ENCODE measurements at places on chromosomes 6 and 20. TPM values are rescaled to one million over a fixed set of nuclear protein-coding genes. Genes with fewer than 3 reads are reported as not detected.

PNPLA1 gene
- 0.13 TPM for total RNA-seq

DNA sequence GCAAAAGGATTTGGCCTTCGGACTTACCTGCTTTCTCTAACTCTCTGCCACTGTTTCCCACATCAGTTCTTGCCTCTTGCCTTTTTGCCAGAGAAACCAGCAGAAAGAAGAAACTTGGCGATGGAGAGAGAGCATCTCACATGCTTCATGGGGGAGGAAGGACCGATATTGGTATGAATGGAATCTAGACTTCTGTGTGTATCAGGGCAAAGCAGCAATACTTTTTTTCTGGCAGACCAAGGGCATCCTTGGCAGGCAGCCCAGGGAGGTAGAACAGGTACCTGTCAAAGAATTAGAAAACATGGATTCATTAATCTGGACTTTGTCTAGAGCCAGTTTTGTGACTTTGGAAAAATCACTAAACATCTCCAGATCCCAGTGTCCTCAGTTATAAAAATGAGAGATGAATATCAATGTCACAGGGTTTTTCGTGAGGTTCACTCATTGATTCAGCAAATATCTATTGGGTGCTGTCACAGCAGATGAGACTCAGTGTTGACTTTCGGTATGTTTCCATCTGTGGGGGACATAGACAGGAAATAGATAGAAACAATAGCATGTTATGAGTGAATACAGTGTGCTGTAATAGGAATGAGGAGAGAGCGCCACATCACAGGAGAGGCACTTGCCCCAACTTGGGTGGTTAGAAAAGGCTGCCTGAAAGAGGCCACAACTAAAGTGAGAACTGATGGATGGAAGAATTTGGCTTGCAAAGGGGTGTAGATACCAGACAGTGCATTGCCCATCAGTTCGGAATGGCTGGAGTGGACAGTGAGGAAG, 114.1 kb downstream of the CD83 start:
- H3K36me3 ChIP-seq = no peaks in the 10 kb centered on the region
- no peak overlapping the region for H3K27ac ChIP-seq
- no peak overlapping the region for H3K4me3 ChIP-seq
- no peaks in the 10 kb centered on the region for H3K27me3 ChIP-seq
- DNase-seq = no peak

DNA sequence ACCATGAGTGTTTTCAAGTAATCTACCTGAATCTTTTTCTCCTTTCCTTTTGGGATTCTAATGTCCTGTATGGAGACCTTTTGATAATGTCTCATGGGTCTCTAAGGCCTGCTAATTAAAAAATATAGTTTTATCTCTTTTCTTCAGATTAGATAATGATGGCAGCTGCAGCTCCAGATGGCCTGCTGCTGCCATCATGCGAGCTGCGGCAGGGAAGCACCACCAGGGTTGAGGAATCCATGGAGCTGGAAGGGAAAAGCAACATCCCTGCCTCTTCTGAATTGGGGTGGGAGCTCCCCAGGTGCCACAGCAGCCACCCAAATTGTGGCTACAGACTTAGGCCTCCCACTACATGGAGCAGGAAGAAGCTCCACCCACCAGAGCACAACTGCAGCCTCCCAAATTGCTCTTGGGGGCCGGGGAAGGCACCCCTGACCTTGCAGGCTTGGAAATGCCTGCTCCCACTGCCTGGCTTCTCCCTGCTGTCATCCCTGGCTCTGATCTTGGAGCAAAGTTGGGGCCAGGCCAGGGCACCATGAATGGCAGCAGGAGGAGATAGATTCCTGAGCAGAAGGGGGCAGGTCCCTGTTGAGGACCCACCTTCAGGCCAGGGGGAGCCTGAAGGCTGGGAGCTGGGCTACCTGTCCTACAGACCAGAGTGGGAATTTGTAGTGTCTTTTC, 189.6 kb upstream of the MAN1A1 start:
- no peak for DNase-seq
- no peaks in the 10 kb centered on the region for H3K4me1 ChIP-seq
- peaks cover 19% of the 10 kb centered on the region for H3K27me3 ChIP-seq
- H3K4me3 ChIP-seq = no peak overlapping the region
- no peak overlapping the region for H3K27ac ChIP-seq

DNA sequence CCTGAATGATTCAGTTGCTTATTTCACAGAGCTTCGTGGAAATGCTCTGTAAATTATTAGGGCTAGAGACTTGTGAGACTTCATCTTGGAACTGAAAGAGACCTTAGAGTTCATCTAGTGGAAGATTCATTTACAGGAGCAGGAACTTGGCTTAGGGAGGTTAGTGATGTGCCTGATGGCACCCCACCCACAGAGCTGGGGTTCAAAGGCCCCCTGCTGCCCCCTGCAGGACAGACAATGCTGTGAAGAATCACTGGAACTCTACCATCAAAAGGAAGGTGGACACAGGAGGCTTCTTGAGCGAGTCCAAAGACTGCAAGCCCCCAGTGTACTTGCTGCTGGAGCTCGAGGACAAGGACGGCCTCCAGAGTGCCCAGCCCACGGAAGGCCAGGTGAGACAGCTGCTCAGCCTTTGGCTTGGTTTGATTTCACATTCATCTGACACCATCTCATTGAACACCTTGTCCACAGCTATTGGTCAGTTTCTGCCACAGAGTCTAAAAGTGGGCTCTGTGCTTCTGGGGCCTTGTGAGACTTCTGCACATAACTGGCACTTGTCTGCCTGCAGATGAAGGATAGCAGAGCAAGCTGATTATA, 25.1 kb downstream of the MYBL2 start:
- DNase-seq = peak; percentile 67
- no peak overlapping the region for H3K4me3 ChIP-seq
- H3K27ac ChIP-seq = no peak overlapping the region
- no peaks in the 10 kb centered on the region for H3K27me3 ChIP-seq
- peaks cover 14% of the 10 kb centered on the region for H3K36me3 ChIP-seq

- peak overlapping the region; percentile 57 for H3K27ac ChIP-seq
- H3K27me3 ChIP-seq = no peaks in the 10 kb centered on the region
- no peak for DNase-seq
- no peak overlapping the region for H3K4me3 ChIP-seq
Measured at GRCh38 chr20:38889792-38890496, 36.3 kb upstream of the FAM83D start.

- peaks cover 21% of the 10 kb centered on the region for H3K4me1 ChIP-seq
- peaks cover 36% of the 10 kb centered on the region for H3K27me3 ChIP-seq
- H3K27ac ChIP-seq = no peak overlapping the region
- no peaks in the 10 kb centered on the region for H3K36me3 ChIP-seq
Measured at GRCh38 chr20:3093861-3094361, 9.4 kb upstream of the AVP start.

DNA sequence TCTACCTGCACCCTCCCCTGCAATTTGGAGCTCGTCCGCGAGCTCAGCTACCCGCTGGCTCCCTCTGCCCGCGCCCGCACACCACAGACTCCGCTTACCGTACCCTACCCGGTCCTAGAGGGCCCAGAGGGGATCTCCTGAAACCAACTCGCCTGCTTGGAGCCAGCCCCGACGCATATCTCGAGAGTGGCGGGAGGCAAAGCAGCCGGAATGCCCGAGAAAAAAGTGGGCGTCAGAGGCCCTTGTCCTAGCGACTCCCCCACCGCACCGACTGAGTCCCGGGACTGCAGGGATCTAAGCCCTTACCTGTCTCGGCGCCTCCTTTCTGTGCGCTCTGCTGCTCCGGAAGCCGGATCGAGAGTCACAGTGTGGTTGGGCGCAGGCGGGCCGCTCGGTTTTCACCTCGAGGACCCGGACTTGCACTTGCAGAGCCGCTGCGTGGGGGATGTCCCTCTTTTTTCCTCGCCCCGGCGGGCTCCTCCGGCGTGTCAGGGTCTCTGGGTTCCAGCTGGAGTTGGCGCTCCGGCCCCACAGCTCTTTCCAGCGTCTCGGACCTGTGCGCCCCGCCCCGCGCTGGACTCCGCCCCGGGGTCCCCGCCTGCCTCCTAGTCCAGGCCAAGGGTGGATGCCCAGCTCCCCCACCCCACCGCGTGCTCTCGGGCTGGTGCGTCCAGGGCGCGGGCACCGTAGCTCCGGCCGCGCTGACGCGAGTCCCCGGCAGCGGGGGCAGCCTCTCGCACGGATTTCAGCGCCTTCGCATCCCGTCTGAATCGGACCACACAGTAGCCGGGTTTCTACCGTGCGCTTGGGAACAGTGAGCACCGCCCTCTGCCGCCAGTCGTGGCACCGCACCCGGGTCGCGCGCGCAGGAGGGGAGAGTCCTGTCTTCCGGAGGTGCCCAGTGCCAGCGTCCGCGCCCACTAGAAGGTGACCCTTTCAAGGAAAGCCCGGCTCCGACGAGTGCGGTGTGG, at the start of gene PROKR2:
TSS of gene PROKR2 (minus strand) at position 767 of the 971 bp plus-strand sequence. CDS start 2,585 bp downstream, outside the sequence.
- DNase-seq = no peak
- H3K4me1 ChIP-seq = no peaks in the 10 kb centered on the region
- H3K36me3 ChIP-seq = no peaks in the 10 kb centered on the region
- H3K27ac ChIP-seq = no peak within 1 kb of the TSS

BCKDHB gene
- total RNA-seq = 13.5 TPM

DNA sequence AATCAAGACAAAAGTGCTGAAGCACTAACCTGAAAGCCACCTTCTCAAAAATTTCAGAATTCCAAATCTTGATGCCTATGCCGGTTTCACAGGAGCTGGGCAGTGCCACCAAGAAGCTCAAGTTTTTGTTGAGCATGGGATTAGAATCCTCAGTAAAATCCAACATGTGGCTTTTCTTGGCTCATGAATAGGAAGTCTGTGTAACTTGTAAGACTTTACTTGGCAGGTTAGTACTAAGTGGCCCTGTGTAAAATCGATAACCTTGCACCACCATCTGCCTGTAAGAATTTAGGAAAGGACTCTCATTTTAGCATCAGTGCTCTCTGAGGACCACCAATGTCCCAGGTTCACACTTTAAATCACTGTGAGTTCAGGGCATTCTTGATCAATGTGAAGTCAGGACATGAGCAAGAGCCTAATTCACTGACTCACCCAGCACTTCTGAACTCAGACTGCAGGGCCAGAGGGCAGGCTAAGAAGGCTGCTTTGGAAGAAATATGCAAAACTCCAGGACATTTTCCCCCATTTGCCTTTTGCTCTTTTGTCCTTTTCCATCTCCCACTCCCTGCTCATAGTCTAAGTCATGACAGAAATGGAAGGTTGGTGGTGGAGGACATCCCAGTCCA, 113.2 kb downstream of the EDN1 start:
- no peak for DNase-seq
- no peaks in the 10 kb centered on the region for H3K4me1 ChIP-seq
- H3K27me3 ChIP-seq = no peaks in the 10 kb centered on the region

GRCh38 chr6:9532621-9533557, 882.0 kb downstream of the TFAP2A start:
- H3K4me1 ChIP-seq = no peaks in the 10 kb centered on the region
- no peaks in the 10 kb centered on the region for H3K27me3 ChIP-seq
- H3K36me3 ChIP-seq = no peaks in the 10 kb centered on the region
- no peak overlapping the region for H3K27ac ChIP-seq
- DNase-seq = no peak

DNA sequence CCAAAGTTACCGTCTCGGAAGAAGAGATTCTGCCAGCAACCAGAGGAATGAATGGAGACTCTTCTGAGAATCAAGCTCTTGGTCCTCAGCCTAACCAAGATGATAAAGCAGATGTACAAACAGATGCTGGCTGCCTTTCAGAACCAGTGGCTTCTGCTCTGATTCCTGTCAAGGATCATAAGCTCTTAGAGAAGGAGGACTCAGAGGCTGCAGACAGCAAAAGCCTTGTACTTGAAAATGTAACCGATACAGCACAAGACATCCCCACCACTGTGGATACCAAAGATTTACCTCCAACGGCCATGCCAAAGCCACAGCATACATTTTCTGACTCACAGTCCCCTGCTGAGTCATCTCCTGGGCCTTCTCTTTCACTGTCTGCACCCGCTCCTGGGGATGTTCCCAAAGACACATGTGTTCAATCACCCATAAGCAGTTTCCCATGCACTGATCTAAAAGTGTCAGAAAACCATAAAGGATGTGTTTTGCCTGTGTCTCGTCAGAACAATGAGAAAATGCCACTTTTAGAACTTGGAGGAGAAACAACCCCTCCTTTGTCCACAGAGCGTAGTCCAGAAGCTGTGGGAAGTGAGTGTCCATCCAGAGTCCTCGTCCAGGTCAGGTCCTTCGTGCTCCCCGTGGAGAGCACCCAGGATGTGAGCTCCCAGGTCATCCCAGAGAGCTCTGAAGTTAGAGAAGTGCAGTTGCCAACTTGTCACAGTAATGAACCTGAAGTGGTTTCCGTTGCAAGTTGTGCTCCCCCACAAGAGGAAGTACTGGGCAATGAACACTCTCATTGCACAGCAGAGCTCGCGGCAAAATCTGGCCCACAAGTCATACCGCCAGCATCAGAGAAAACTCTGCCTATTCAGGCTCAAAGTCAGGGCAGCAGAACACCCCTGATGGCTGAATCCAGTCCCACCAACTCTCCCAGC, 109.6 kb downstream of the RTN4IP1 start:
- no peaks in the 10 kb centered on the region for H3K27me3 ChIP-seq
- peaks cover 64% of the 10 kb centered on the region for H3K4me1 ChIP-seq
- H3K36me3 ChIP-seq = peaks cover 29% of the 10 kb centered on the region
- peak; percentile 89 for DNase-seq
- peak overlapping the region; percentile 79 for H3K4me3 ChIP-seq

PI3 gene
- not detected for total RNA-seq

CGAS gene
- total RNA-seq = 47.8 TPM

GPSM3 gene
- 287 TPM for total RNA-seq

- no peak overlapping the region for H3K4me3 ChIP-seq
- DNase-seq = no peak
- peaks cover 58% of the 10 kb centered on the region for H3K4me1 ChIP-seq
Measured at GRCh38 chr20:33651562-33652048, 10.5 kb upstream of the C20orf144 start.

DNA sequence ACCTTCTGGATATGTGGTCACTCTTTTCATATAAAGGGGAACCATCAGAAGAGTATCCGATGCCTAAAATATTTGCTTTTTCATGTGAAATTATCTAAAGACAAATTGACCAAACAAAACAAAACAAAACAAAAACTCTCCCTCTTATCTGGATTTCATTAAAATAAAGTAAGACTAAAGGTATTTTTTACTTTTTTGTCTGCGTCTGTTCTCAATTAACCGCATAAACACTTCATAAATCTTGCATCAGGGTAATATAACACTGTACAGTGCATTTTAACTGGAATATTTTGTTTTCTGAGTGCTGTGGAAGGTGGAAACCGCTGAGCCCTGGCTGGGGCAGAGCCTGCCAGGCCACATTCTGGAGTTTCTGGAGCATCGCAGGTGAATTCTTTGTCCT, 234.1 kb upstream of the ZFP64 start:
- no peaks in the 10 kb centered on the region for H3K27me3 ChIP-seq
- no peaks in the 10 kb centered on the region for H3K36me3 ChIP-seq
- no peak for DNase-seq
- no peak overlapping the region for H3K4me3 ChIP-seq

DNA sequence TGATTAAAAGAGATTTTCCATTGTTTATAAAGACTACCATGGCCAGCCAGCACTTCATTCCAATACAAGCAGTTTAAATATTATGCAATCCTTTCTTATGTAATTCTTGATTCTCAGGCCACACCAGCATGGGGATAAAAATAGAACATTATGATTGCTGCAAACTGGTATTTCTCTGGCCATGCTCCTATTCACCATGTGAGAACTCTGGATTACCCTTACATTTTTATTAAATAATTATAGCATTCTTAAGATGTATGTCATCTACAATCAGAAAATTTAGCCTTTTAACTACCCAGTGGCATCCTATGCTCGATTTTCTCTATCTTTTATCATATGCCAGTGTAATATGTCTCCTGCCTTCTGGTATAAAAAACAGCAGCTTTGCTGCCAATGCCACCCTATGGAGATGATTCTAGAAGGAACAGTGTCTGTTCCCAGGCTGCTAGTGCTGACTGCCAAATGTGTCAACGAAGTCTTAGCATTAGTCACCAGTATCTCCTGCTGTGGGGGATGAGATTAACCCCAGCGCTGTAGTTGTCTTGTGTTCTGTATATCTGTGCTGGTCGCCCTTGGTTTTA, 501.4 kb downstream of the BCKDHB start:
- no peaks in the 10 kb centered on the region for H3K36me3 ChIP-seq
